Stimulated activated CD8-positive, alpha-beta memory T cell treated with anti-CD3 and anti-CD28 coated beads, Interleukin-7, amount 100 ng/mL, for 1 hour (primary cell): ENCODE measurements at places on chromosomes 11 and 22.

DNA sequence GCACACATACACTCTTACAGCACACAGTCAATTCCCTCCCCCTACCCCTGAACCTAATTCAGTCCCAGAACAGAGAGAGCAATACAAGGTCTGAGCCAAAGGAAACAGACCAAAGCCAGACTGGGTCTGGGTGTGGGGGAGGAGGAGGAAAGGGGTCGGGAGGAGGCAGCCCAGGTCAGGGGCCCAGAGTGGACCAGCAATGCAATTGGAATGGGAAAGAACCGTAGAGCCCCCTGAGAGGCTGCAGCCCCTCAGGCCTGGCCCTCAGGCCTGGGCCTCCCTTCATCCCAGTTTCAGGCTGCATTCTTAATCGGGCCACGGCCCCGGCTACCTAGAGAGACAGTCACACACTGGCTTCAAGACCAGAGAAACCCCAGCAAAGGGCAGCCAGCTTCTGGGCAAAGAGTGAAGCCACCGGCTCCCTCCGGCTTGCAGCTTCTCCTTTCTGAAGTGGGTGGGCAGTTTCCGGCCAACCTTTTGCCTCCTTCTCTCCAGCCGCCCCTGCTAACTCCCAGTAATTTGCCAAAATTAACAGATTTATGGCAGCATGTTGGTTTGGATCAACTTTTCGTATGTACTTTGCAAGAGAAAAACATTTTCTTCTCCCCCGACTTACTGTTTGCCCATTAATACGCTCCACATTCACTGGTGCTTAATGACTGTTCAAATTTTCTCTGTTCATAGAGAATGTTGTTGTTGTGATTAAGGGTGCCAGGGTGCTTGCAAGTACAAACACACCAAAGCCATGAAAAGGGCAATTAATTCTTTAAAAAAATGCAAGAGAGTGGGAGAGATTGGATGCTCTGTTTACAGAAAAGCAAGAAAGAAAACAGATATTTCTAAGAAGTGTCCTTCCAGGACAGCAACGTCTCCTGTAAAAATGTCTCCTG, 488.3 kb downstream of the MN1 start:
- DNase-seq = no peak

DNA sequence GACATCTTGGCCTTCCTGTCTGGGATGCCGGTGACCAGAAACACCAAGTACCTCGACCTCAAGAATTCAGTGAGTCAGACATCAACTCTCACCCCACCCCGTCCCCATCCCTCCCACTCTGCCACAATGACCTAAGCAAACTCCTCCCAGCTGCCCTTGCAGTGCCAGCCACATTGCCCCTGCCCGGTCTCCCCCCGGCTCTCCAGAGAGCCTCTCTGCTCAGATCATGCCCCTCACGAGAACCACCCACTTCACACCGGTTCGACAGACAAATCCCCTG, 23.6 kb upstream of the MYRF start:
- no peak for DNase-seq

GRCh38 chr11:67627441-67627811, 2.3 kb downstream of the NUDT8 start:
- DNase-seq = no peak

GRCh38 chr11:86591631-86592030, 80.8 kb downstream of the ME3 start:
- DNase-seq = no peak

GRCh38 chr11:102276362-102276761, 40.9 kb upstream of the BIRC3 start:
- DNase-seq = no peak

GRCh38 chr11:78074756-78075155, 4.9 kb downstream of the NDUFC2 start:
- no peak for DNase-seq

GRCh38 chr22:32830473-32830872, 29.0 kb downstream of the TIMP3 start:
- DNase-seq = no peak

DNA sequence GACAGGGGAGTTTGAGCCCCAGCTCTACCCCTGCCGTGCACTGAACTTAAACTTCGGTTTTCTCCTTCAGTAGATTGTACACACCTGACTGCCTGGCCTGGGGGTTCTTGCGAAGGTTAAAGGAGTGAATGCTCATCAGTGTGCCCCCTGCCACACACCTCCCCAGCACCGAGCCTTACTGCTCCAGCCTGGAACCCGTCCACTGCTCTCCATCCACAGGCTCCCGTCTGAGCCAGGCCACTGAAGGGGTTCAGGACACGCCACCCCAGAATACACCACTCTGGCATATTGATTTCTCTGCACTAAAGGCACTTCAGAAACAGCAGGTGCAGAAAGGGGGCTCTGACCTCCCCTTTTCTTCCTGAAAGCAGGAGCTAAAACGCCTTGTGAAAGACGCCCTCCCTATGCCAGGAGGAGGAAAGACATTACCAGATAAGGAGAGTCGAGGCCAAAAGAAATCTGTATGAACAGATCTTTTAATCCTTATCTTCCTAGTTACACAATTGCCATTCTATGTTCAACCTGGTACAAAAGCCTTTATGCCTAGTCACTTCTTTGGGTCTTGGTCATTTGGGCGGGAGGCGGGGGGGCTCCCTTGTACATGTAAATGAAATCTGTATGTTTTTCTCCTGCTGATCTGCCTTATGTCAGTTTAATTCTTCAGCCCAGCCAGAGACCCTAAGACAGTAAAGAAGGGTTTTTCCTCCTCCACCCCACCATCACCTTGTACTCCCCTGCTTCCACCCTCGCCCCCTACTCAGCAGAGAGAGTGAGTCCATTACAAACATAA, 1.9 kb upstream of the SSTR3 start:
- no peak for DNase-seq

DNA sequence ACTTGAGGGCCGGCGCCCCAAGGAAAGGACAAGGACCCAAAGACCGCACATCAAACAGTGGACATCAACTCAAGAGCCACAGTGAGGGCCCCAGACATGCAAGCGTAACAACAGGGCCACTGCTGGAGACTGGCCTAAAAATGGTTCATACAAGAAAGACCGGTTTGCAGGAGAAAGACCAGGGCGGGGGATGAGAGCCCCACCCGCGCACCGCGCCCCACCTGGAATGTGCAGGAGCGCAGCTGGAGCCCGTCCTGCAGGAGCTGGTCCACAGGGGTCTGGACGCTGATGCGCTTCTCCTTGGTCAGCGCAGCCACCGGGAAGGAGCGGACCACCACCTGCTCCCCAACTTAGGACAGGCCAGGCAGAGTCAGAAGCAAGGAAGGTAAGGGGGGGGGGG, 13.9 kb downstream of the SBF1 start:
- DNase-seq = no peak

- DNase-seq = no peak
These were observed 80.1 kb downstream of the CDKN1C start for GRCh38 chr11:2805388-2806056.

DNA sequence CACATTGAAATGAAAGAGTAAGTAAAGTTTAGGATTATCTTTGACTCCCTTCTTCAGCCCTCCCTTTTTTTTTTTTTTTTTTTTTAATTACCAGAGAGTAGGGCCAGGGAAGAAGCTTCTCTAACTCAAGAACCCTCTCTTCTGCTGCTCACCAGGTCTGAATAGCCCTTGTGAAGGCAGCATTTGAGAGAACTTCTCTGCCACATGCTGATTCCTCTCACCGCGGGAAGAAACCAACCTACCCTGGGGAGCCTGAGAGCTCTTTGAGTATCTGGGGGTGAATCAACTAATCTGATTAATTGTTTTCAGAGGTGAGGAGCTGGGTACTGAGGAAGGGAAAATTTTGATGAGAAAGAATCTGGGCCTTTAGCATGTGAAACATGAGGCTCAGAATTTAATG, 434.5 kb upstream of the CCDC90B start:
- DNase-seq = no peak

GRCh38 chr11:62269654-62270278, at the start of gene SCGB2A2:
Gene SCGB2A2 (plus strand): TSS chr11:62270158. CDS start chr11:62270217, 59 bp downstream.
- no peak for DNase-seq

- no peak for DNase-seq
These were observed 102.4 kb upstream of the CADM1 start for GRCh38 chr11:115606498-115607220.

DNA sequence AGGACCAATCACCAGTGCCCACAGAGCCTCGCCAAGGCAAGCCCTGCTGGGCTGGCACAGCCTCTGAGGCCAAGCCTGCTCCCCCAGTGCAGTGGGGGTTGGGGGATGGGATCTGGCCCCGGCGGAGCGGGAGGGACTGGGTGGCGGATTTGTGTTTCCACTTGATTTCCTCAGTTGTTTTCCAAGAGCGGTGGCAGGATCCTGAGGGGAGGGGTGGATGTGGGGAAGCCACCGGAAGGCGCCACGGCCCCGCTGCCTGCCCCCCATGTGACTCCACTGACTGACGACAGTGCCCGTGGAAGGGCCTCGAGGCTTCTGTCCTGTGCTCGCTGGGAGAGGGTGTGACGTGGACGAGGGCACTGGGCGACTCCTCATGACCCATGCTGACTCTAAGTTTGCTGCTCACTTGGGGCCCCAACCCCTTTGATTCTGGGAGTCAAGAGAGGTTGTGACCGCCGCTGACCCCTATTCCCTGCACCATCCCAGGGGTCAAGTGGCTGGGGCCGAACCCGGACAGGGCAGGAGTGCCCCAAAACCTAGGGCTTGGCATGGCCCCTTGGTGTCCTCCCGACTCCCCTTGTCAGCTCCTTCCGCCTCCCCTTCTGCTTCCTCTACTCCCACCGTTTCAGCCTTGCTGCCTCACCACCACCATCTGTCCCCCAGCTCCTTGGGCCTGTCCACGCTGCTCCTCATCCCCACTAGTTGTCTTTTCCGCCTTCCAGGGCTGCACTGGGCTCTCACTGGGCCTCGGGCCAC, 23.5 kb upstream of the PICK1 start:
- DNase-seq = no peak

DNA sequence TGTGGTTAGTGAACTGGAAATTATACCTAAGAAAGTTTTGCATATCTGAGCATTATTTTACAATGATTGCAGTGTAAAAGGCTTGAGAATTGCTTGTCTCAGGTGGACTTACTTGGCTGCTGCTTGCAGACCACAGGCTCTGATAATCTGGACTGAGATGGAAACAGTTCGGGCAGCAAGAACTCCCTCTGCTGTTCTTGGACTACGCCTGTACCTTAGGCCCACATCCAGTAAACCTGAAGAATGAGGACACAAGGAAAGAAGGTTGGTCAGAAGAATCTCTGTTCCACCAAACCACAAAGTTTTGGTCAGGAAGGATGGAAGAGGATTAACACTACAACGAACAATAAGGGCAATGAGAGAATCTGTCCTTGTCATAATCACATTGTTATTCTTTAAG, 80.1 kb downstream of the C2CD3 start:
- no peak for DNase-seq

- no peak for DNase-seq
These were observed 50.7 kb downstream of the MYEOV start for GRCh38 chr11:69344570-69345145.

GRCh38 chr22:24593836-24594568, 1.1 kb upstream of the LRRC75B start:
- DNase-seq = no peak

- DNase-seq = no peak
These were observed 30.2 kb upstream of the CFAP300 start for GRCh38 chr11:102017026-102017425.
